ENCODE measurements at places on chromosomes 6 and 20.

GRCh38 chr6:122692175-122692598 lies 82.0 kb downstream of the PKIB start:
- DNase-seq: no peak

- DNase-seq: peak; percentile 91
Measured at GRCh38 chr6:111483736-111484632, 966 bp upstream of the REV3L start.

- DNase-seq: no peak
Measured at GRCh38 chr20:49603209-49603627, 35.3 kb upstream of the PTGIS start.

- DNase-seq: no peak
Measured at GRCh38 chr20:24732599-24732998, 216.5 kb upstream of the CST7 start.

GRCh38 chr6:44554861-44555260 lies 167.4 kb downstream of the CDC5L start:
- no peak for DNase-seq

GRCh38 chr20:25229486-25230165 lies 18.3 kb upstream of the PYGB start:
- DNase-seq: no peak

DNA sequence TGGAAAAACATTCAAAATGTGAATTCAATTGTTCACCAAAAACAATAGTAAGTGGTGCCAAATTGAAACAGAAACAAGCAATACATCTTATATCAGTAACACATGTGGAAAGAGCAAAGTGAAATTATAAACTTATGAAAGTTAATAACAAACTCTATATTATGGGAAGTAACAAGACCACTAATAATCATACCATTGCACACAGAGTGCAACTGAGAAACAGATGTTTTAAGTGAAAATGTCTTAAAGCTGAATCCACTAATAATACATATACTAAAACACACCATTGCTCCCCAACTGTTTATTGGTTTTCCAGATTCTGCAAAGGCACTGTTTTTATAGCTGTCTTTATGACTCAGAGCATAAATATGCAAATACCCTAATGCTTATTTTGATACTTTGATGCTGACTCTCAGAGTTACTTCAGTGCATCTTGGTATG lies 292.3 kb downstream of the RFPL4B start:
- no peak for DNase-seq

DNA sequence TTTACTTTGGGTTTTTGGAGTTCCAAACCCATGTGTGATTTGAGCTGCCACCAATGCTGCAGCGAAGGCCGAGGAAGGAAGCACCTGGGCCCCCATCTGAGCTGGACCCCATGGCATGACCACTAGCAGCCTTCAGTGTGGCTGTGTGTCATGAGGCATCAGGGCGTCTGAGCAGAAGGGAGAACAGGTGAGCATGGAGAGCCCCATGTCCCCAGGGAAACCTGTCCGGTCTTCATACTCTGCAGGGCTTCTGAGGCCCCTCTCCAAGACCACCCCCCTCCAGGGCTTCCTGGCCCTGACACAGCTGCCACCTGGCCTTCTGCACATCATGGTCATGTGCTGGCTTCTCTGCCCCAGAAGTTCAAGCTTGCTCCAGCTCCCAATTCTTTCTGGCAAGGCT lies 169.1 kb upstream of the CST7 start:
- no peak for DNase-seq

GRCh38 chr20:10603378-10603777 lies 70.4 kb downstream of the JAG1 start:
- DNase-seq: no peak

DNA sequence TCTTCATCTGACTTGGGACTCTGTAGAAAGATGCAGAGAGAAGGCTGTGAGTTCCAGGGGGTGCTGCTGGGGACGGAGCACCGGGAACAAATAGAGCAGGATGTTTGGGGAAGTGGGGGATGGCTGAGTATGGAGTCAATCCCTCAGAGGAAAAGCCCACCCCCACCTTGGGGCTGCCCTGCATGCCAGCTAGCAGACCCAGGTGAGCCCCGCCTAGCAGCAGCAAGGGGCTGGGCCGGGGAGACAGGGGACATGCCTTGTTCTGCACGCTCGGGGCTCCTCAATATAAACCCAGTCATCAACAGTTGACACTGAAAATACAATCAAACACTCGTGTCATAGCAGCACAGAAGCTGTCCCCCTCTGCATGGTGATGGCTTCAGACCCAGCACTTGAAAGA lies 74.6 kb downstream of the NINL start:
- DNase-seq: no peak

DNA sequence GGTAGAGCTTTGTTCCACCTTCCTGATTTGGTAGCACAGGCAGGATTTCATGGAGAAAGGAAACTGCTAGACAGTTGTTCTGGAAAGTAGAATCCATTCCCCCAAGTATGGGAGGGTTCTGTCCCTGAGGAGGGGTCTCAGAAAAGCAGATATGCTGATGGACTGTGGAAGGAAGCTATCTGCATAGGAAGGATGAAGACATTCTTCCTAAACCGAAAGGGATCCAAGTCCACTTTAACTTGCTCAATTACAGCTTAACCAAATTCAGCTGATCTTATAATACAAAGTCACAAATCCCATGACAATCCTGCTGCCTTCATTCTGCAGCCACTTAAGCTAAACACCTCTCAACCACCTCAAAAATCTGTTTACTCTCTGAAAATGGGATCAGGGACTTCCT lies 2.6 kb downstream of the MAN1A1 start:
- no peak for DNase-seq

GRCh38 chr6:156449569-156449968 lies 327.6 kb upstream of the ARID1B start:
- no peak for DNase-seq

DNA sequence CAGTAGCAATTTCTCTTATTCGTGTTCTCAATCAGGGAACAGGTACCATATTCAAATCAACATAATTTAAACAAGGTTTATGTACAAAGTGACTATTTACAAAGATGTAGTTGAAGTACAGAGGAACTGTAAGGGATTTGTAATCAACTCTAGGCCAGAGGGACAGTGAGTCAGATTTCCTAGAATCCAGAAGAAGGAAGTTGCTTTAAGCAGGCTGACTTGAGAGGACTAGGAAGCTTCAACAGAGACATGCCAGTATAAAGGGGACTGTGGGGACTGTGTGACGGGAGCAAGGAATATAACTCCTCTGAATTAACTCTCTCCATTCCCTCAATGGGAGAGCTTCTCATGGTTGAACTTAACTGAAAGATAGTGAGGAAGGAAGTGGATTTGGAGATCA lies 427.4 kb upstream of the JAG1 start:
- DNase-seq: no peak

DNA sequence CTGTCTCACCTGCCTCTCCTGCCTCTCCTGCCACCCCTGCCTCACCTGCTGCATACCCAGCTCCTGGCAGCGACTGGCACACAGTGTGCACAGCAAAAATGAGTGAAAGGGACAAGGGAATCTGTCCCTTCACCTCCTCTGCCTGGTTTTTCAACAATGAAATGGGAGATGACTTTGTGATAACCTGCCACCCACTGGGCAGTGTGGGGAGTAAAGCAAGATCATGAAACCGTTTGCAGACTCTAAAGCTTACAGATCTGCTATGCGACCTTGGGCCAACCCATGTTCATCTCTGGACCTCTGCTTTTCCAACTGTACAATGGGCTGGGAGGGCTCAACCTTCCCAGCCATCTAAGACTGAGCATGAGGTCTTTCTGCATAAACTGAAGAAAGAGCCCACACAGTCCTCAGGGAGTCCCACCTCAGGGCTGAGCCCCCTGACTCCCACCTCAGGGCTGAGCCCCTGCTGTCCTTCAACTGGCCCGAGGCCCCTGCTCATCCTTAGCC lies 81.1 kb downstream of the RIPOR3 start:
- no peak for DNase-seq

- no peak for DNase-seq
Measured at GRCh38 chr6:27228963-27229477, 18.5 kb upstream of the PRSS16 start.

DNA sequence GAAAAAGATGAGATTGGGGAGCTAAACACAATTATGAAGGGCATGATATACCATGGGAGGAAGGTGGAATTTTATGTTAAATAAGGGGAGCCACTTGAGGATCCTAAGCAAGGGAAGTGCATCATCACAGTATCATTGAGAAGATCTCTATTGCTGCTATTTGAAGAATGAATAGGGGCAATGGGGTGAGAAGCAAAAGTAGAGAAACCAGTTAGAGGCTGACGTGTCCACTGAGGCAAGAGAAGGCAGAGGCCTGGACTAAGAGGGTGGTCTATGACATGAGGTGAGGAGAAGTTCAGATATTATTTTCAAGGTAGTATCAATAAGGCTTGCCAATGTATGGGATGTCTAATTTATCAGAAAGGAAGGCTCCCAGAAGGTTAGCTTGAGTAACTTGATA lies 111.6 kb downstream of the TENT5A start:
- DNase-seq: no peak

GRCh38 chr20:32877507-32877906 lies 18.8 kb downstream of the EFCAB8 start:
- DNase-seq: no peak

DNA sequence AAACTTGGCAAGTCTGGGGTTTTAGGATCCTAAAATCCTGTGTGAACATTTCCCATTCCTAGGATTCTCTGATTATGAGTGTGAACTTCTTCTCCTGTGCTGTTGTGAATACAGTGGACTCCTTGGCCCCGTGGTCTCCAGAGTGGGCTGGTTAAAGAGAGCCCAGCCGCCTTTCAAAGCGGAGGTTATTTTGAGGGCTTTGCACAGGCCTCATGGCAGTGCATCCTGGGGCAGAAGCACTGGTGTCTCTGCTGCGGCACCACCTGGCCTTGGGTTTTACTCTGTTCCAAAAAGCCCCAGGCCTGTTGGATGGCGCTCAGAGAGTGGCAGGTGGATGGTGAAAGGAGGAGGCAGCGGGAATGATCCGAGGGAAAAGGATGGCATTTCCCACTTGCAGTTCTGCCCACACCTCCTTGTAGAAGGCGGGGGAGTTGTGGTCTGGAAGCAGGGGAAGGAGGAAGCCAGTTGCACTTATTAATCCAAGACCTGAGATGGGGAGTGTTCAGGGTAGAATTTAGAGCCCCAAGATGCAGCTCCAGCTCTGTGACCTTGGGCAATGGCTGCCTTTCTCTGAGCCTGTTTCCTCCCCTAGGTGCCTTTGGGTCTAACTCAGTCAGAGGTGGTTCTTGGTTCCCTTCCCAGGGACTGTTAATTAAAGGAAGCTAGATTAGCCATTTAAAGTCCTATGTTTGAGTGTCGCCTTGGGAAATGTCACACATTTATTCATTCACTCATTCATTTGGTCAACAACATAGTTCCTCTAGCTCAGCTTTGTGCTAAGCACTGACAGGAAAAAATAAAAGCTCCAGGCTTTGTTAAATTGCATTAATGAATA lies 22.4 kb downstream of the MMP24 start:
- DNase-seq: no peak

DNA sequence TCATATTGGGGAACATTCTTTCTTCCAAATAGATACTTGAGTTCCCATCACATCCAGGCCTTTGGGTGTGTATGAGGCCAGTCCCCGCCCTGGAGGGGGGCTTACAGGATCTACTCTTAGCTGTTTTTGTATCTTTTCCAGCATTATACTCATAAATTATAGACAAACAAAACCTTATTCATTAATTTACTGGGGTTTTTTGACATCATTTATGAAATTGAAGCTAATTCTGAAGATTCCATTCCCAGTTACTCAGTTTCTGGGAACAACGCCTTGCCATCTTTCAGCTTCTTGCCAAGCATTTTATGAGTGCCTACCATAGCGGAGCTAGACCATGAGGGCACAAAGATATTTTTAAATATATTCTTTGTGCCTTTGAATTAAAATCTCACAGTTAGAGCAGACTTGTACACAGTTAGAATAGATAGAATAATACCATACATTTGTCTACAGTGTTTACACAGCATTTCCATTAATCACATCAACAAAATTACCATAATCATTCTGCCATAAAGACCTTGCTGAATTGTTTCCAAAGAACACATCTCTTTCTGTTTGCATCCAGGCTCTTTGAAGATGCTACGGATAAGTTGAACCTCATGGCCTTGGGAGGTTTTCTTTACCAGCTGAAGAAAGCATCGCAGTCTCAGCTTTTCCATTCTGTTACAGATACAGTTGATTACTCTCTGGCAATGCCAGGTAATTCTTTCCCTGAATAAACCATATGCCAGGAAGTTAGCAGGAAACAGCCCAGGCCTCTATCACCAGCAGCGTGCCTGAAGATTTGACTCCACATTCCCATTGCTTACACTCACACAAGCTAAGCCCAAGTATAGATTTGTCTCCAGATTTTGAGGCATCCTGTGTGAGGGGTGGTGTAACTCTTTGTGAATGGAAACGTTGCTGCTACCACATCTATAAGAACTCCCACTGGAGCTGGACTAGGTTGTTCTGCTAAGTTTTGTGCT lies 75.4 kb upstream of the PBOV1 start:
- DNase-seq: no peak

DNA sequence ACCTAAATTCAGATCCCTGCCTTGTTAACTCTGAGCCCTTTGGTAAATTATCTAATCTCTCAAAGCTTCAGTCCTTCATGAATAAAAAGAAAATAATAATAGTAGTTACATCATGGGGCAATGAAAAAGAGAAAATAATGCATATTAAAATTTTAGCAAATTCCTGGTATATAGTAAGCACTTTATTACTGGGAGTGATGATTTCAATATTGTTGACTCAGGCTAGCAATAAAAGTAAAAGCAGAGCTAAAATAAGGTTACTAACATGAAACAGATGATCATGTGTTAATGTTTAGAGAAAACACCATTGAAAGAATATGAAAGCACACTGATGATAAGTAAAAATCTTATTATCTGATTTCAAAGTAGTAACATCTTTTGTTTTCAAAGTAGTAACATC lies 13.6 kb downstream of the GINS1 start:
- DNase-seq: no peak

DNA sequence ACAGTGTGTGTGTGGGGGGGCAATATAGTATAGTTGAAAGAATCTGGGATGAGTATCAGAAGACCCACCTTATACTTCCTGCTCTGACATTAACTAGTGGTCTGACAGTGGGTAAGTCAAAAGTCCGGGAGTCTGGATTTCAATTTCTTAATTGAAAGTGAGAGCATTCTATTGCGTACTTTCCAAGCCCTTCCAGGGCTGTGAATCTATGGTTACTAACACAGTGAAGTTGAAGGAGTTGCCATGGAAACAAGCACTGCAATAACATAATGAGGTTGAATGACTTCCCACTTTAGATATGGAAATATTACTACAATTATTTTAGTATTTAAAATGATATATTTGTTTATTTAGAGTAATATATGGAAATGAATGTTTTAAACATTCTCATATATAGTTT lies 80.2 kb downstream of the MLIP start:
- no peak for DNase-seq
